SW 1271 (cell line): ENCODE measurements at places on chromosomes 1 and 21.

- no peak for DNase-seq
These were observed 5.8 kb upstream of the KIAA0040 start for GRCh38 chr1:175198332-175198731.

DNA sequence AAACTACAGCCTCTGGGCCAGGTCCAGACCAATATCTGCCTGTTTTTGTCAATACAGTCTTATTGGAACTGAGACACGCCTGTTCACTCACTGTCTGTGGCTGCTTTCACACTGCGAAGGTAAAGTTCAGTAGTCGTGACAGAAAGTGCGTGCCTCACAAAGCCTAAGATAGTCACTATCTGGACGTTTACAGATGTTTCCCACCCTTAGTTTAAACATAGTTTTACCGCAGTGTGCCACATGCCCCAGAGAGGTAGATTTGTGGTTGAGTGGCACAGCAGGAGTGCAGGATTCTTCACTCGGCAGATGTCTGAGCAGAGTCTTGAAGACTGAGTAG is 61.9 kb downstream of the NFASC start:
- no peak for DNase-seq

- no peak for DNase-seq
These were observed 86.9 kb downstream of the GRIK3 start for GRCh38 chr1:36947384-36947783.

DNA sequence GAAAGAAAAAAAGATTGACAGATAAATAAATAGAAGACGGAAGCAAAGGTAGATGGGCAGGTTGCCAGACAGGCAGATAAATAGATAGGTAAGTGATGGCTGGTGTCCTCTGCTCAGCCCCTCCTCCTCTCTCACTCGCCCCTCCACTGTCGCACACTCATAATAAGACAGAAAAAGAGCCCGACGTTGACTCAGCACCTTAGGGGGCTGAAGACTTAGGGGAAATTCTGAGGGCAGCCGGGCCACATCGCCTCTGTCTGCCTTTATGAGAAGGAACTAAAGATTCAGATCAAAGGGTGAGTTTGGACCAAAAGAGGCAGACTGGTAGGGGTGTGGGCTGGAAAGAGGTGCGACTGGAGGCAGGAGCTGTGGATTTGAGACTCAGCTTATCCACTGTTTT is 158.1 kb upstream of the IGSF21 start:
- no peak for DNase-seq

- peak; percentile 3 for DNase-seq
These were observed 277.1 kb downstream of the AJAP1 start for GRCh38 chr1:4931486-4931885.

- no peak for DNase-seq
These were observed 30.6 kb downstream of the AJAP1 start for GRCh38 chr1:4684864-4685522.

GRCh38 chr1:75130865-75131564 is 3.2 kb upstream of the LHX8 start:
- no peak for DNase-seq

- DNase-seq: no peak
These were observed 14.4 kb downstream of the DR1 start for GRCh38 chr1:93360111-93360510.

- no peak for DNase-seq
These were observed 1.5 kb downstream of the MGST3 start for GRCh38 chr1:165632491-165632890.

GRCh38 chr21:43971992-43972255 is 40.2 kb upstream of the TRAPPC10 start:
- no peak for DNase-seq
